ENCODE measurements at places on chromosomes 3 and 15.

DNA sequence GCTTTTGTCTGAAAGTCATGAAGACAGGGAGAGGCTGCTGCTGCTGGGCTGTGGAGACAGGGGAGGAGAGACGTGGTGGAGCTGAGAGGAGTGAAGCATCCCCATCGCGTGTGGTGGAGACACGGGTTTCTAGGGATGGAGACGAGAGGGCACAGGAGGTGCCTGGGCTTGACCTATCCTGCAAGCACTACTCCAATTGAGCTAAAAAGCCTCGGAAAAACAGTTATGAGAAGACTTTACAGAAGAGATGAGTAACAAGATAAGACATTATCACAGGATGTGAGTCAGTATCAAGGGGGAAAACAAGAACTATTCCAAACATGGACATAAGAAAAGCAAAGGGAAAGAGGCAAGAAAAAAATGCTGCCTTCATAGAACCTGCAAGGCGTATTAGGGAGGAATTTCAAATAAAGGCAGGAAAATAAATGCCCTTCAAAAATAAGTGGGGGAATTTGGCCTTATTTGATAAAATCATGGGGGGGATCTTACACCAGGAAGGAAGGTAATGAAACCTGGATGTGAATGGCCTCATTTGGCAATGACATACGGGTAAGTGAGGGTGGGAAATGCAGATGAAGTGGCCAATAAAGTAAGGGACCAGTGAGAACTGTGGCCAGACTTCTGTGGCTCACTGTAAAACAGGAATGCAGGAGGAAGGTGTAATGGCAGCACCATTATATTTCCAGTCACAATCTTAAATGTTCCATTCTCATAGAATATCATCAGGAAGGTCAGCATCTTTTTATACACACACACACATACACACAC is 97.9 kb downstream of the PLD1 start:
- no peak for DNase-seq

- DNase-seq: no peak
Measured at GRCh38 chr3:73559749-73560148, 65.0 kb downstream of the PDZRN3 start.

GRCh38 chr3:12991861-12992281 is 81.4 kb downstream of the IQSEC1 start:
- no peak for DNase-seq

DNA sequence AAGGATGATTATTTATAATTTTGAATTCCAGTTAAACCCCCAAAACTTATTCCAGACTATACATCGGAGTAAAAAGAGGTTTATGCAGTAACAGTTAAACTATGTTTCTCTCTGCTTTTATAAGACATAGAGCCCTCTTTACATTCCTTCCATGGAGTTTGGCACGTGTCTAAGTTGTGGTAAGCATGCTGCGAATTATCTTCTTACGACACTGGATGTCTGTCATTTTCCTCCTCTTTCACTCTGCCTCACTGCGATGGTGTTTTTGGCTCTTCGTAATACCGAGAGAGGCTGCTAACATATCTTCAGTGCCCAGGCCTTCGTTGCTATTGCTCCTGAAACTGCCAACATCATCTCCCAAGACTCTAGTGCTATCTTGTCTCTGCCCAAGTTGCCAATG is 83.9 kb upstream of the TGFBR2 start:
- DNase-seq: no peak

DNA sequence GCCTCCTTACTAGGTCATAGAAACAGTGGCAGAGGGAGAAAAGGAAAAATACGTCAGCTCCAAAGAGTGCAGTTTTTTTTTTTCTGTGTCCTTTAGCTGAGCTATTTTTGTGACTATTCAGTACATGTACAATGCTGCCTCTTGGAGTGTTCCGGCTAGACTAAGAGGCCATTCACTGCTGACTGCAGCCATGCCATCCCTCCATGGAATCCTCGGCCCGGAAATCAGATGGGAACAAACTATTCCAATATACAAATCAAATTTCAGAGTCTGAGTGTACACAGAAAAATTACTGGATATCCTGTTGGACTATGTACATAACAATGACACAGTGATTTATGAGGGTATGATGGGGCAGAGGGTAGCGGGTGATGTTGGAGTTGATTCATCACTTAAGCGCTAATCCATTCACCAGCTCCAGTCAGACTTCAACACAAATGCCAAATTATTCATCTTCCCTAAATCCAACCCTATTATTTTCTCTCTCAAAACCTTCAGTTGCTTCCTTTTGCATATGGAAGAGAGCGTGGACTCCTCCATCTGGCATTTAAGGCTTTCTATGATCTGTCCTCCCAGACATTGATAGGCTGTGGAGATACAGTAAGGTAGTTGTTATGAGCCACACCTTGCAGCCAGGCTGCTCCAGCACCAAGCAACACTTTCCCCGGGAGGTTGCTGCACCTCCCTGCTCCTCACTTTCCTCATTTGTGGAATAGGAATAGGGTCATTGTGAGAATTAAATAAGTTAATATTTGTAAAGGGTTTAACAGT is 109.1 kb downstream of the LPP start:
- DNase-seq: no peak

- DNase-seq: peak; percentile 36
Measured at GRCh38 chr15:74621936-74622335, 6.3 kb downstream of the CLK3 start.

GRCh38 chr3:161268601-161269000 is 47.5 kb downstream of the NMD3 start:
- DNase-seq: no peak

DNA sequence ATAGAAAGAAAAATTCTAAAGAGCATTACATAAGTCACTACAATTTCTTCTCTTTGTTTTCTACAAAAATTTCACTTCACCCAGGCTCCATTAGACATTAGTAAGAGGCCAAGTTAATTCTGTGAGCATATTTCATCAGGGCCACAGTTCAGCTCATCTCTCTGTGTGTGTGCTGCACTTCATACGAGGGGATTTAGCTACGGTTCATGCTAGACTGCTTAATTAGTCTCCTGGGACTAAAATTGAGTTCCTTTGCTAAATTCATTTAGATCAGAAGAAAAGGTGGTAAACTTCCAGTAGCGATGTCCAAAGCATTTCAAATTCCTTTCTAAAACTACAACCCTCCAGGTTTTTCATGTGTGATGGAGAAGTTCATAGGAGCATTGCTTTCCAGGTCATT is 83.1 kb upstream of the SETMAR start:
- DNase-seq: no peak

- DNase-seq: no peak
Measured at GRCh38 chr3:16239780-16240179, 25.0 kb downstream of the DPH3 start.

GRCh38 chr3:126573492-126574117 is 14.9 kb upstream of the C3orf22 start:
- no peak for DNase-seq

GRCh38 chr3:118682921-118683320 is 351.7 kb downstream of the IGSF11 start:
- no peak for DNase-seq

DNA sequence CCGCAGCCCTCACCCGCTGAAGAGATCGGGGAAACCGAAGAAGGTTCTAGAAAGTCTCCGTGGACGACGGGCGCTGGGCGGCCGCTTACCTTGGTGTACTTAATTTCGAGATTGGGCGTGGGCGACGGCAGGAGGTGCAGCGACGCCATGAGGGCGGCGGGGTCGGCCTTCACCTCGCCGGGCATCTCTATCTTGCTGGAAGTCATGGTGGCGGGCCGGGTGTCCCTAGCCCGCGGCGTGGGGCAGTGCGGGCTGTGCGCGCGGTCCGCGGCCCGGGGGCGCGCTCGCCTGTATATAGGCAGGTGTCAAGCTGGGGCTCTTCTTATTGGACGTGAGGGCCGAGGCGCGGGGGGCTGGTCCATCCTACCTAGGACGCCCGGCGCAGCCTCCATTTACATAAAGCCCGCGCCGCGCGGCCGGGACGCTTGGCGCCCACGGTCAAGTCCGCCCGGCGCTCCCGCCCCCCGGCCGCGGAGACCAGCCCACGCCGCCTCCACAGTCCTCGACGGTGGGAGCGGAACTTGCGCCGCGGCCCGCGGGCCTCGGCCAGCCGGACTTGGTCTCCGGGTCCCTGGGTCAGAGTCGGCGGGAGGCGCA is at the start of gene ALDH1A2:
ALDH1A2 (minus strand) TSS at position 267 of the 597 bp plus-strand sequence; CDS start at position 206, 61 bp downstream.
- DNase-seq: peak; percentile 70

Data from ovary (tissue), 10 donors.